Myocyte (in vitro differentiated cells): ENCODE measurements at places on chromosomes 5 and 9. TPM values are rescaled to one million over a fixed set of nuclear protein-coding genes. Genes with fewer than 3 reads are reported as not detected.

DNA sequence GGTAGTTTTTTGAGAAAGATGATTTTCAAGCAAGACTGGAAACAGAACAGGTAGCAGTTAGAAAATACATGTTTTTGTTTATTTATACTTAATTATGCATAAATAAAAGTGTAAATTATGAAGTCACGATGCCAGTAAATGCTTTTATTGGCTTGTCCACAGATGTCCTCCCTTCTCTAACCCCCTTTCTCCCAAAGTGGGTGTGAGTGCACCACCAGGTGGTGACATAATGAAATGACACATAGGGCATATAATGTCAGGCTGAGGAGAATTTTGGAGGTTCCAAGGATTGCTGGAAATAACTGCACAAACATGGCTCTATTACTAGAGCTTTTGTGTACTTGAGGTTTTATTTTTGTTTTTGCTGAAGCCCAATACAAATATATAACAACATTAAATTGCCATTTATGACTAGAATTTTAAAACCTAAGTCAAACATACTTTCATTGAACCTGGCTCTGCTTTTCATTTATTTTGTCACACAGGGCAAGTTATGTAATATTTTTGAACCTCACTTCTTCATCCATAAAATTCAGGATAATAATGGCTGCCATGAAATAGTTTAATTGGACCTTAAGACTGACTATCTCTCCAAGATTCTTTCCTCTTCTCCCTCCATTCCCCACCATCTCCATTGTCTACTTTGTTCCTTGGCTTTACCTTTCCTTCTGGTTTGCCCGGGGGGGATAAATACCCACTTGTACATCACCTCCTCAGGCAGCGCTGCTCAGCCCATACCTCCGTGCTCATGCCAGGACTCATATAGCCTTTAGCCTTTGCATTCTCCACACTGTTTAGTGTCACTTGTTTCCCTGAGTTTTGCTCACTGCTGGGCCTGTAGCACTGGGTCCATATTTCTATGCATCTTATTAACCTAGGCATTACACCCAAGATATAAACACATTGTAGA lies 168.8 kb downstream of the PDE4D start:
- peak; percentile 76 for DNase-seq

- DNase-seq, result no peak
These were observed 441.4 kb downstream of the SH3GL2 start for GRCh38 chr9:18020121-18020745.

The ORM2 gene
- total RNA-seq, result not detected in 2 replicates

GRCh38 chr5:42487077-42487476 lies 63.8 kb downstream of the GHR start:
- DNase-seq, result no peak

- no peak for DNase-seq
These were observed 409.6 kb downstream of the GADD45G start for GRCh38 chr9:90014421-90014820.

- DNase-seq, result no peak
These were observed 37.7 kb downstream of the PCDHAC2 start for GRCh38 chr5:141003791-141004611.

The OR1J1 gene
- not detected in 2 replicates for total RNA-seq

The GPR151 gene
- not detected in 2 replicates for total RNA-seq

- DNase-seq, result no peak
These were observed 103.5 kb downstream of the MVB12B start for GRCh38 chr9:126430124-126430523.

- DNase-seq, result no peak
These were observed 37.5 kb upstream of the STRBP start for GRCh38 chr9:123305879-123306278.

DNA sequence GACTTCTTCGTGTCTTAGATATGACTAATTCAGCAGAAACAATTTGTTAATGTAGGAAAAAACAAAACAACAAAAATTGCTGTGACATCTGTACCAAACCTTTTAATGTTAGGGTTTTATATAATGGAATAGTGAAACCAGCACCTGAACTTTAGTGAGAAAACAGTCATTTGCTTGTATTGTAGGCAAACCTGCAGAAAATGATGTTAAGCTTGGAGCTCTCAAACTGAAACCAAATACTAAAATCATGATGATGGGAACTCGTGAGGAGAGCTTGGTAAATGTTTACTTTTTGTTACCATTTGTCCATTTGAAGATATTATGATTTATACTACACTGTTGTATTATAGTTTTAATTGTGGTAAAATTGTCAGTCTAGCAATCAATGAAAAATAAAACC lies 6.6 kb downstream of the UBLCP1 start:
- DNase-seq, result no peak

The SUB1 gene
- 151 and 317 TPM in 2 replicates for total RNA-seq

DNA sequence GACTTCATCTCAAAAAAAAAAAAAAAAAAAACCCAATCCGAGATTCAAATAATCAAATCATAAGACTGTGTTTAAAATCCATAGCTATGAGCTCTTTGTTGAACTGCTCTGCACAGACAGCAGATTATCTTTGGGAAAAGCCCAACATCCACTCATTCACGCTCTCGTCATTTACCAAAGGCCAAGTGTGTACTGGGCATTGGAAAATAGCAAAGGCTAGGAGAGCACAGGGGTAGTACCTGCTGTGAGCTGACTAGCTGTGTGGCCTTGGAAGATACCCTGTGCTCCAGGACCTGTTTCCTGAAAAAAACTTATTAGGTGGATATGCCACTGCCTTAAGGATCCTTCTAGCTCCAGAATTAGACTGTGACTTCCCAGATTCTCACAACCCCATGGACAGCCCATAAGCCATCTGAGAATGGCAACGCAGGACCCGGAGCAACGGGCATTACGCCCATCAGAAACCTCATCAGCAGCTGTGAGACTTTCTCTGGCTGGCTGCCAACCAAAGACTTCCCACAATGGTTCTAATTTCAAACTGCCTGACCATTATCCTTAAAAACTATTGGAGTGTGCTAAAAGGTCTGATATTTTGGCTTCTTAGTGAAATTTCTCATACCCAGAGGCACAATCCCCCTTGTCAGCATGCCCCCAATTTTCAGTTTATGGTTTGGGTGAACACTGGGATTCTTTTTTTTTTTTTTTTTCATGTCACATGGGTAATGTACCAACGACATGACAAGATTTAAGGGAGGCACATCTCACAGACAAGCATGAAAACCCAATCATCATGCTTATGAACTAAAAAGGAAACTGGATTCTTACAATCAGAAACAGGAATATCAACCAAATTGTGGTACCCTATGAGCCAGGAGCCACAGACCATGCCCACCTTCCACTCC lies 16.8 kb downstream of the SERINC5 start:
- DNase-seq, result peak; percentile 99

- DNase-seq, result no peak
These were observed 133.3 kb downstream of the KIAA0825 start for GRCh38 chr5:94485067-94485466.

DNA sequence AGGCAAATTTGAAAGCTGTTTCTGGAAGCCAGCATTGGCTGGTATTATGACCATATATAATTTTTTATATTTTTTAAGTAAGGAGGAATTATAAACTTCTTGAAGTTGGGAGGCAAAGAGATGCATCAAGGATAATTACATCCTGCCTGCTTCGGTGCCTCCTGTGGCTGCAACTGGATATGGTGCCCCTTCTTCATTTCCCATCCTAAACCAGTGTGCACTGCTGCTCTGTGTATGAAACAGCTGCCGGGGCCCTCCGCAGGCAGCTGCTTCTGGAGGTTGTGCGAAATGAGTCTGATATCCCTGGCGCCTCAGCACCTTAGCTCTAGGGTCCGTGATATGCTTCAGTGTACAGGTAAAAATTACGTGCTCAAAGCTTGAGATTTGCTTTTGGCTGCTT lies 304.2 kb downstream of the ENC1 start:
- no peak for DNase-seq

- DNase-seq, result peak; percentile 94
These were observed at the start of gene DMRTA1 for GRCh38 chr9:22446589-22446949. TSS of gene DMRTA1 (plus strand) at chr9:22446824. CDS start at chr9:22447066, 242 bp downstream.

GRCh38 chr5:90182726-90183125 lies 226.8 kb downstream of the CETN3 start:
- no peak for DNase-seq

DNA sequence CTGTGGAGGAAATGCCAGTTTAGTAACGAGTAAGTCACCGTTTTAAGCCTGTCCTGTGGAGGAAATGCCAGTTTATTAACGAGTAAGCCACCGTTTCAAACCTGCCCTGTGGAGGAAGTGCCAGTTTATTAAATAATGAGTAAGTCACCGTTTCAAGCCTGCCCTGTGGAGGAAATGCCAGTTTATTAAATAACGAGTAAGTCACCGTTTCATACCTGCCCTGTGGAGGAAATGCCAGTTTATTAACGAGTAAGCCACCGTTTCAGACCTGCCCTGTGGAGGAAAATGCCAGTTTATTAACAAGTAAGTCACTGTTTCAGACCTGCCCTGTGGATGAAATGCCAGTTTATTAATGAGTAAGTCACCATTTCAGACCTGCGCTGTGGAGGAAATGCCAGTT lies 18.9 kb upstream of the PDCD6 start:
- DNase-seq, result no peak

- no peak for DNase-seq
These were observed 77.8 kb upstream of the SHB start for GRCh38 chr9:38146844-38147243.

- DNase-seq, result peak; percentile 26
These were observed 32.7 kb downstream of the UBE2D2 start for GRCh38 chr5:139593716-139594319.

DNA sequence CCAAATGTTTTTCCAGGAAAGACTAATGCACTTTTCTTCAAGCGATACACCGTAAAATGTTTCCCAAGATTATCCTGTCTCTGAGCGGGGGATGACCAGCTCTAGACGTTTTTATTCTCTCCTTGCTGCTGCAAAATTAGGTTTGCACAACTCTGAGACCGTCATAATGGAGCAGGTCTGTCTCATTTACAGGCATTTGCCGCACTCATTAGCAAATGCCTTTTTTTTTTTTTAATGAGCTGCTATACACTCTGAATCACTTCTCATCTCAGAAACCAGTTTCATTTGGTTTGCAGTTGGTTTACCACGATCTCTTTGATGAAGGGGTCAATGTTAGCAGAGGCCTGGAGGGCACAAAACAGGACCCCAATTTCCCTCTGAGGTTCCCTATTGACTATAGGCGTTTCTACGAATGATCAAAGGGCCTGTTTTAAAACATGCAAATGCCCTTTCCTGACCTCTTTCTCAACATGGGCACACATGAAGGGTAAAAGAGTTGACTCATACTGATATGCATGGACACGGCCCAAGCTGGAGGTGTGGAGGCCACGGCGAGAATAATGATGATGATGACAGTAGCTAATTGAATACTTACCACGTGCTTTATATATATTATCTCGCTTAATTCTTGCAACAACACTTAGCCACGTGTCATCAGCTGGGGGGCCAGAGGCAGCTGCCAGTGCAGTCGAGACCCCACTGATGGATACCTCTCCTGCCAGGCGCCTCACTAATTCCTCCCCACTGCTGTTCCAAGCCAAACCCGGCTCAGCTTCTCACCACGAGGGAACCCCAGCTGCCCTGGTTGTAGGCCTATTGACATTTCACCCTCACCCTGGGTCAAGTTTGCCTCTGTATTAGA lies 89.9 kb upstream of the PTCH1 start:
- DNase-seq, result no peak

DNA sequence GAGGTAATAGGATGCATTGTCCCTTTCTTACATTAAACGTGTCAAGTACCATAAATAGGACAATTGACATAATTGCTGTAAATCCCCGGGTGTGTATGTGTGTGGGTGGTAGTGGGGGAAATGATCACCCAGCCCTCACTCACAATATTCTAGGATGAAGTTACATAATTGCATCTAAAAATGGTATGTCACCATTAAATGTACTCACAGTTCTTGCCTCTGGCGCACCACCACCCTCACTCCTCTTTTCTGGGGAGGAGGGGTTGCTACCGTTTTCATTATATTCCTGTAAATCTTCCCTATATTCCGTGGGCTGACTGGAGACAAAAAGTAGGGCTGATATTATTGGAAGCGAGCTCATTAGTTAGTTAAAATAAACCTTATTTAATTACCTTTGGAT lies 563.8 kb downstream of the TLR4 start:
- DNase-seq, result no peak

DNA sequence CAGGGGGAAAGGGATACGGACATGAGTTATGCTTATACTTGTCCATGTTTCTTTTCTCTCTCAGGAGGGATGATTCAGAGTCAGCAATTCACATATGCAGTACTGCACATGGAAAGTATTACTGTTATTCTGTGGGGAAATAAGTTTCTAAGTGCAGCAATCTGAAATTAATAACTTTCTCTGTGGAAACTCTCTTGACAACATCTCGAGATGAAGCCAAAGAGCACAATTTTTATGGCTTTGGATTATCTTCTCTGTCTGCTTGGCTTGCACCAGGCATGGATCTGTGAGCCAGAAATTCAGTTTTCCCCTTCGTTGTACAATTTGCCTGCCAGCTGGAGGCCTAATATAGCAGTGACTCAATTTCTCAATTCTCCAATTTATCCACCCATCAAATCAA lies 2.5 kb upstream of the NDFIP1 start:
- no peak for DNase-seq

The C9orf50 gene
- not detected in 2 replicates for total RNA-seq

DNA sequence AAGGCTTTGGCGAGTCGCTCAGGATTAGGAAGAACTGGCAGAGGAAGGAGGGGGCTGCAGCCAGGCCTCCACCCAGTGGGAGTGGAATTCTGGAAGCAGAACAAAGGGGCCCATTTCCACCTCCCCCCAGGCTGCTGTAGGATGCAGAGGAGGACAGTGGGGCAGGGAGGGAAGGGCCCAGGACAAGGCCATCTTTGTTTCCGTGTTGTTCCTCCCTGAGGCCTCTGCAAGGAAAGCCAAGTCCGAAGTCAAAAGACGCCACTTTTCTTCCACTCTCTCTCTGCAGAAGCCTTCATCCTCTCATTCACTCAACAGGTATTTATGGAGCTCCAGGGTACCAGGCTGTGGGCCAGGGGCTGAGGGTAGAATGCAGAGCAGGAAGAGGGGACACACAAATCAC lies 70.7 kb downstream of the ENTREP1 start:
- DNase-seq, result no peak

GRCh38 chr9:65411336-65411735 lies 126.3 kb upstream of the FOXD4L5 start:
- no peak for DNase-seq

- peak; percentile 29 for DNase-seq
These were observed 263.9 kb upstream of the TRPC7 start for GRCh38 chr5:136629125-136629792.

DNA sequence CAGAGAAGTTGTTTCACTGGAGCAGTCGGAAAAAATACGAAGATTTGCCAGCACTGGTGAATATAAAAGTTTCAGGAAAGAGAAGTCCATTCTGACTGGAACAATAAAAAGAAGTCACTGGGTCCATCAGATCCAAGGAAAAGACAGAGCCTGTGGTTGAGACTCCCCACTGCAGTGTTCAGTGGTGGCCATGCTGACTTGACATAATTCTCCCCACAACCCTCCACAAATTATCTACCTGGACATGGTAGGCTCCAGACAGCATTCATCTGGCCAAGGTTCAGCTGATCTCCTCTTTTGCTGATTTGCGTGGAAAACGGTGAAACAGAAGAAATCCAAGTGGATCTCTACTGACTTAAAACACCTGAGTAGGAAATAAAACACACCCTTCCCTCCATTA lies 8.0 kb downstream of the THBS4 start:
- DNase-seq, result no peak
